MCF 10A (cell line): ENCODE measurements at places on chromosomes 6 and 20.

DNA sequence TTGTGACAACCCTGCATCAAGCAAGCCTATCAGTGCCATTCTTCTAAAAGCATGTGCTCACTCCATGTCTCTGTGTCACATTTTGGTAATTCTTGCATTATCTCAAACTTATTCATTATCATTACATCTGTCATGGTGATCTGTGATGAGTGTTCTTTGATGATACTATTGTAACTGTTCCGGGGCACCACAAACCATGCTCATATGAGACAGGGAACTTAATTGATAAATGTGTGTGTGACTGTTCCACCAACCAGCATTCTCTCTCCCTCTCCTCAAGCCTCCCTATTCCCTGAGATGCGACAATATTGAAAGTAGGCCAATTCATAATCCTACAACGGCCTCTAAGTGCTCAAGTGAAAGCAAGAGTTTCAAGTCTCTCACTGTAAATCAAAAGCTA lies 4.0 kb downstream of the HUS1B start:
- no peak overlapping the region for H3K27ac ChIP-seq
- H3K36me3 ChIP-seq: no peaks in the 10 kb centered on the region
- H3K4me3 ChIP-seq: no peak overlapping the region
- no peak for DNase-seq

DNA sequence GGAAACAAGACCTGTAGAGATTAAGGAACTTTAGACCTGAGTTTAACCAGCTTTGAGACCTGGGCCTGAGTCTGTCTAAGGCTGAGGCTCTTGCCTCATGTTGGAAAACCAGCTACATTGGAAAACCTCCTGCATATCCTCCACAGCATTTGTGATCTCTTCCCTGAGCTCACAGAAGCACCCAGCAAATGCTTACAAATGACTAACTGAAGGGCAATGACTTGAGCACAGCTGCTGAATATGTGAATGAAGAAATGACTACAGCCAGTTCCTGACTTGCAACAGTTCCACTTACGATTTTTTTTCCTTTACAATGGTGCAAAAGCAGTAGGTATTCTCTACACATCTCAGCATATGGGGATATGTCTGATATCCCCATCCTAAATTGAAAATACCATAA lies 112.4 kb upstream of the RREB1 start:
- no peaks in the 10 kb centered on the region for H3K36me3 ChIP-seq
- H3K27me3 ChIP-seq: no peaks in the 10 kb centered on the region
- no peak overlapping the region for H3K27ac ChIP-seq
- H3K4me3 ChIP-seq: no peak overlapping the region

DNA sequence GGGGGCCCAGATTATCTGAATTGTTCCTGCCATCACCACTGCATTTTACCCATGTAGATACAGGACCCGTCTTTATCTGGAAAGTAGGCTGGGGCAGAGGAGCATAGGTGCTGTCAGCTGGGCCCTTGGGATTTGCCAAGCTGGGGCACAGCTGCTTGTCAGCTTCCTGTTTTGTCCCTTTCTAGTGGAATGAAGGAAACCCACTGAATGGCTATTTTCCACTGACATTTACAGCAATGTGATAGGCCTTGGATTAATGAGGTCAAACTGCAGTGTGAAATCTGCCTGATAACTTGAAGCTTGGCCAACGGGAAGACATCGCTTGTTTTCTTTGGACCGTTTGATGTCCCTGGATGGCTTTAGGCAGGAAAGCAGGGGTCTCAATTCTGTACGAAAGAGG lies 6.7 kb downstream of the PPP1R16B start:
- DNase-seq: no peak
- peaks cover 21% of the 10 kb centered on the region for H3K27me3 ChIP-seq
- no peak overlapping the region for H3K4me3 ChIP-seq
- no peaks in the 10 kb centered on the region for H3K4me1 ChIP-seq
- H3K27ac ChIP-seq: no peak overlapping the region
- H3K36me3 ChIP-seq: no peaks in the 10 kb centered on the region

DNA sequence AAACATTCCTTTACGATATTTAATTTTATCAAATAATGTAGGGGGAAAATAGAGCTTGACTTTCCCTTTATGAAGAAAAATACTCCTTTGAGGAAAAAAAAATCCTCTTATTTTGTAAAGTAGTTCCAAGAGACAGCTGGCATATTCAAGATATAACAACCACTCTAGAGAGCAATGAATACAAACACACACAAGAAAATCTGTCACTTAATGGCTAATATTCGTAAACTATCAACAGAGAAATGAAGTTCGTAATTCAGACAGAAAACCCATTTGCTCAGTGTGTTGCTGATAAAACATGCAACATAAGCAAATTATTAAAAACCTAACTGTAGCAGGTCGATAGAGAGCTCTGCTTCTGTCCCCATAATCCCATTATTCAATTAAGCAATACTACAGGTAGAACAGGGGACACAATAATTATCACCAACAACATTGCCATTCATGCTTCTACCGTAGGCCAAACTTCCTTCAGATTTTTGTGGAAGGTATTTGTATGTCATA lies 714.4 kb upstream of the MARCKS start:
- H3K27me3 ChIP-seq: no peaks in the 10 kb centered on the region
- no peak for DNase-seq
- no peaks in the 10 kb centered on the region for H3K4me1 ChIP-seq
- no peak overlapping the region for H3K4me3 ChIP-seq
- no peak overlapping the region for H3K27ac ChIP-seq
- H3K36me3 ChIP-seq: peaks cover 4% of the 10 kb centered on the region

DNA sequence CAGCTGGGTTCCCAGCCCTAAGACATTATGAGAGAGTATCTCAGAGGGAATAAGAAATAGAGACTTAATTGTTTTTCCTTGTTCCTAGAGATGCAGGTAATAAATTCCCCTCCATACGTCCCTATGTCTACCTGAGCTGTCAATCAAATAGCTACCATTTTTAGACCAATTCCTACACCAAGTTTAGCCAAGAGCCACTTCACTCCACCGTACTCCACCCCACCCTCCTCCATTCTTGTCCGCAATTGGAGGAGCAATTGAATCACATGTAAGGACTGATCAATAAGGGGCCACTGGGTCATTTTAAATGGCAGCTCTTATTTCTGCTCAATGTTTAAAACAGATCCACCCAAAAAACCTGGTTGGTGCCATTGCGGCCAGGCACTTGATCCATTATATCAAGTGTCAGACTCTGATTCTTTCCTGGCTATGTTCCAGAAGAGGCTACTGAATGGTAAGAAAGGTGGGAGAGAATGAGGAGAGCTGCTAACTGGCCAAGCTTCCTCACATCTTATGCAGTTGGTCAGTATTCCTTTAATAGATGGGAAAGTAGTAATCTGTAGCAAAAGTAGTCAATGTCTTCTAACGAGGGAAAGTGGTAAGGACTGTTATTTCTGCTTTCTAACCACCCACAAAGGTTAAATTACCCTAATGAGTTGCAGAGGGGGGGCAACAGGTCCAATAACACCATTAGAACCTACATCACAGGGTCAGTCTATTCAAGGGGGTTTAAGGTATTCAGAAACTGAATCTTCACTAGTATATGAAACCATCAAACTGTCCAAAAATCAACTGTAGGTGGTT lies 34.1 kb downstream of the ARHGAP18 start:
- peaks cover 51% of the 10 kb centered on the region for H3K4me1 ChIP-seq
- no peak overlapping the region for H3K4me3 ChIP-seq
- H3K27me3 ChIP-seq: no peaks in the 10 kb centered on the region

DNA sequence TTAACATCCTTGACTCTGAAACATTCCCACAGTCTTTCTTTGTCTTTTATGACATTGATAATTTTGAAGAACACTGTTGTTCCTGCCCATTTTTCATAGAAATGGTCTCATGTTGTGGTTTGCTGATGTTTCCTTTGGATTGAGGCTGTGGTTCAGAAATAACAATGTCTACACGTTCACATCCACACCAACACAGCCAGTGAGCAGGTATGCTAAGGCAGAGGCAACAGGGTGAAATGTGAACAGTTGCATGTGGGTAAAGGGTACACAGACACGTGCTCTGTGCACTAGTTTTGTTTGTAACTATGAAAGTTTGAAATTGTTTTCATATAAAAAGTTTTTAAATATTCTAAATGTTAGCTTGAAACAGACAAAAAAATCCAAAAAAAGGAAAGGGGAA lies 78.4 kb downstream of the GINS1 start:
- H3K36me3 ChIP-seq: peaks cover 7% of the 10 kb centered on the region
- no peak for DNase-seq
- H3K4me3 ChIP-seq: no peak overlapping the region
- H3K4me1 ChIP-seq: peaks cover 14% of the 10 kb centered on the region
- no peaks in the 10 kb centered on the region for H3K27me3 ChIP-seq
- H3K27ac ChIP-seq: no peak overlapping the region

DNA sequence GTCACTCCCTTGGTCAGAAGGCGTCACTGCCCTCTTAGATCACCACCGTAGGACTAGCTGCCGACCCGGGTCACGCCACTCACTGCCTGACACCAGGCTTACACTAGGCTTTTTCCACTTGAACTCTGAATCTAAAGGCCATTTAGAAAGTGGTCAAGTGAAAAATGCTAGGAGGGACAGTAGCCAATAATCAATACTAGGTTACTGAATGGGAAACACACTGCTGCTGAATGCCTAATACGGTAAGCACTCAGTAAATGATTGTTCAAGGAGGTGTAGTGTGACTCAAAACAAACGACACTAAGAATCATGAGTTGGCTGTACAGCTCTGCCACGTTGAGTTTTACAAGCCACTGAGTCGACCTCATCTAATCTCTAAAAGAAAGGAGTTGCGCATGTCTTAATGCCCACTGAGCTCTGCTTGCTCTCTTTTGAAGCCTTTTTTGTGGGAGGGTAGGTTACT lies 760 bp upstream of the IBTK start:
- H3K27ac ChIP-seq: peak overlapping the region; percentile 95
- no peaks in the 10 kb centered on the region for H3K27me3 ChIP-seq
- peak; percentile 29 for DNase-seq
- peak overlapping the region; percentile 86 for H3K4me3 ChIP-seq
- peaks cover 30% of the 10 kb centered on the region for H3K4me1 ChIP-seq

GRCh38 chr6:44316481-44316880 lies 3.3 kb upstream of the AARS2 start:
- H3K36me3 ChIP-seq: no peaks in the 10 kb centered on the region
- peaks cover 10% of the 10 kb centered on the region for H3K4me1 ChIP-seq
- no peak overlapping the region for H3K27ac ChIP-seq
- no peak overlapping the region for H3K4me3 ChIP-seq
- no peak for DNase-seq

DNA sequence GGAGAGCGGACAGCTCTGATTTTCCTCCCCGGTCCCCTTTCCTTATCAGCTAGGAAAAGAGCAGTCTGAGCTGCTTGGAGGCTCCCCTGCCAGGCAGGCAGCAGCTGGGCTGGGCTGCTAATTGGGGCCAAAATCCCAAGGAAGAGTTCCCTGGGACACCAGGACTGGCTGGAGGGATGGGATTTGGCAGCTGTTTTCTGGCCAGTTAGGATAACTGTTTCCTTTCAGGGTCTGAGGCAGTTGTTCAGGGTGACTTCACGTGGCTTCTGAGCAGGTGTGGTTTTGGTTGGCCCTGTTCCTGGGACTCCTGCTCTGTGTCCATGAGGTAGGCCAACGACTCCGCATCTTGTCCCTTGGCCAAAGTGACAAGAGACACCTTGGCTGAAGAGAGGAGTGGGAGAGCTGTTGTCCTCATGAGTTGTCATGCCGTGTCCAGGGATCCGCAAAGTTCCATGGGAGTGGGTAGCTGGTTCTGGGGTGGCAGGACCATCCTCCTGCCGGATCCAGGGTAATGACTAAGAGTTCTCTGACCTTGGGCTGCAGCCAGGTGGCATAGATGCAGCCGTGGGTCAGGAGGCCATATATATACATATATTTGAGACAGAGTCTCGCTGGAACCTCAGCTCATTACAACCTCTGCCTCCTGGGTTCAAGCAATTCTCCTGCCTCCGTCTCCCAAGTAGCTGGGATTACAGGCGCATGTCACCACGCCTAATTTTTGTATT lies 21.2 kb downstream of the MRPS18A start:
- no peak for DNase-seq
- no peak overlapping the region for H3K27ac ChIP-seq
- H3K4me1 ChIP-seq: peaks cover 30% of the 10 kb centered on the region
- no peaks in the 10 kb centered on the region for H3K27me3 ChIP-seq

DNA sequence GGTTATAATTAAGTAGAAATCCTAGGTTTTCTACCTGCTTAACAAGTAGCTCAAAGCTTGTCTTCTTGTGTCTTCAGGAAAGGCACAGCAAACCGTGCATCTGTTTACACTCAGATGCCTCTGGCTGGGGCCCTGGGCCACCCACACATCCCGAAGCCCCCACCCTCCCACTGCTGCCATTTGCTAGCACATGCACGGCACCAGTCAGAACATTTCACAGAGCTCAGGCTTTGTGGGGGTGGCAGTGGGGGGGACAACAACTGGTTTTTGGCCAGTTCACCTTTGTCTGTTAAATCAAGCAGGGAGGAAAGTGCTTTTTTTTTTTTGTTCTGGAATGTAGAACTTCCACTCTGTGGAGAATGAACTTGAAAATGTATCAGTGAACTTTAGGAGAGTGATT lies 77.7 kb downstream of the LINC00237 start:
- no peak for DNase-seq
- peaks cover 12% of the 10 kb centered on the region for H3K27me3 ChIP-seq
- H3K27ac ChIP-seq: no peak overlapping the region
- no peaks in the 10 kb centered on the region for H3K36me3 ChIP-seq

- peaks cover 18% of the 10 kb centered on the region for H3K27me3 ChIP-seq
- no peaks in the 10 kb centered on the region for H3K4me1 ChIP-seq
- no peak for DNase-seq
- H3K27ac ChIP-seq: no peak overlapping the region
- no peak overlapping the region for H3K4me3 ChIP-seq
- no peaks in the 10 kb centered on the region for H3K36me3 ChIP-seq
These were observed 28.0 kb downstream of the PNLDC1 start for GRCh38 chr6:159828074-159828473.

DNA sequence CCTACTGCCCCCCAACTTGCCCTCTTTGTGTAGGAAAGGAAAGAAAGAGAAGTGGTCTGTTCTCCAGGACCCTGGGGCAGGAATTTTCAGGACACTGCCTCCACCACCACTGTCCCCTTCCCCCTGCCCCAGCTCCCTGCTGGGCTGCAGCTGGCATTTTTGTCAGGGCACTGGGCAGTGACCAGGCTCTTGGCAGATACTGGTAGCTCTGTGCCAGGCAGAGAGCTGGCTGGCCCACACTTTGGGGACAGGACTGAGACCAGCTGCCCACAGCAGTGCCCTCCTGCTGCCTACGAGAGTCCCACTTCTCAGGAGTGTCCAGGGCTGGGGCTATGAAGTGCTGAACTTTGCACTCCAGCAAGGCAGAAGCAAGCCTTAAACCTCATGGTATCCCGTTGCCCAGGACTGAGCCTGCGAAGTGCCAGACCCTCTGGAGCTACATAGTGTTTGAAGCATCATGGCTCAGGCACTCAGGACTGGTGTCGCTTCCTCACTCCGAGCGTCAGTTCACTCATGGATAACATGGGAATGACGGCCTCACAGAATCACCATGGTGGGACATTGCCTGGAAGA lies 19.3 kb downstream of the SLC13A3 start:
- H3K27ac ChIP-seq: no peak overlapping the region
- no peaks in the 10 kb centered on the region for H3K36me3 ChIP-seq
- no peak for DNase-seq
- H3K4me3 ChIP-seq: no peak overlapping the region
- peaks cover 3% of the 10 kb centered on the region for H3K27me3 ChIP-seq

GRCh38 chr6:132730560-132730959 lies 16.7 kb upstream of the VNN1 start:
- H3K27me3 ChIP-seq: no peaks in the 10 kb centered on the region
- peak overlapping the region; percentile 51 for H3K27ac ChIP-seq
- no peaks in the 10 kb centered on the region for H3K36me3 ChIP-seq
- H3K4me3 ChIP-seq: no peak overlapping the region
- peaks cover 24% of the 10 kb centered on the region for H3K4me1 ChIP-seq
- DNase-seq: peak; percentile 70

- H3K4me1 ChIP-seq: peaks cover 9% of the 10 kb centered on the region
- no peak for DNase-seq
- H3K4me3 ChIP-seq: no peak overlapping the region
These were observed 59.4 kb downstream of the IPCEF1 start for GRCh38 chr6:154297210-154297609.
